Bone marrow (tissue), 2 donors: ENCODE measurements at places on chromosomes 3 and 15.
A peak's percentile ranks its signal among the peaks of the same experiment; 100 is the strongest.

- DNase-seq = peak; percentile 50
Observed at GRCh38 chr3:20041197-20041780, 1.0 kb downstream of the KAT2B start.

- no peak for DNase-seq
Observed at GRCh38 chr15:92839696-92840095, 60.4 kb upstream of the CHD2 start.

- DNase-seq = no peak
Observed at GRCh38 chr3:114362815-114363214, 69.0 kb downstream of the TIGIT start.

- no peak for DNase-seq
Observed at GRCh38 chr3:197559651-197560050, 3.9 kb upstream of the BDH1 start.

- no peak for DNase-seq
Observed at GRCh38 chr15:29887721-29888120, 65.5 kb upstream of the TJP1 start.

DNA sequence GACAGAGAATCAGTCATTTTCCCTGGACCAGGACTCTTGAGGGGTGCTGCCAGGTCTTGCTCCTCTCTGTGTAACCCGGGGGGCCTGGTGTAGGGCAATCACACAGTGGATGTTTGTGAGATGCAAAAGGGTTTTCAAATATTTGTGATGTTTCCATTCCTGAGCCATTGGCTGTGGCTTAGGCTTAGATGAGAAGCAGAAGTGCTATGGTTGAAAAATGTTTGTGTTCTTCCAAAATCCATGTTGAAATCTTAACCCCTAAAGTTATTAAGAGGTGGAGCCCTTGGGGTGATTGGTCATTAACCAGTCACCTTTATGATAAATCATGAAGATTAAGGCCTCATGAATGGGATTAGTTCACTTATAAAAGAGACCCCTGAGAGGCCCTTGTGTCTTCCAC is 36.5 kb downstream of the CORO2B start:
- no peak for DNase-seq

DNA sequence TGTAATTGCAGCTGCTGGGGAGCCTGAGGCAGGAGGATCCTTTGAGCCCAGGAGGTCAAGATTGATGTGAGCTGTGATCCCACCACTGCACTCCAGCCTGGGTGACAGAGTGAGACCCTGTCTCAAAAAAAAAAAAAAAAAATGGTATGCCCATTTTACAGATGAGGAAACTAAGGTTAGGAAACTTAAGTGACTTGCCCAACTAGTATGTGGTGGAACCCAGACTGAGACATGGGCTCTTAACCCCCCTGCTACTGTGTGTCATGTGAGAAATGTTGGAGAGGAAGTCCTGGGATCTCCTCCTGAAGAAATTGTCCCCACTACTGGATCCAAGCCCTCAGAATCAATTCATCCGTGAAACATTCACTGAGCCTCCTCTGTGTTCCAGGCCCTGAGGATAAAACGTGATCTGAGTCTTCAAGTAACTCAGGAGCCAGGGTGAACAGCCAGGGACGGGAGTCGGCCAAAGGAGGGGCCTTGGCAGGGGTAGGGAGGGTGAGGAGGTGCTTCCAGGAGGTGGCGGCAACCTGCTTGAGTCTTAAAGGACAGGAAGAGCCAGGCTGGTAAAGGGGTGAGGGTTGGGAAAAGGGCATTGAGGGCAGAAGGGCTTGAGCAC is 19.6 kb upstream of the RNU6-1 start:
- no peak for DNase-seq

GRCh38 chr3:188915127-188915526 is 256.6 kb upstream of the TPRG1 start:
- DNase-seq = no peak

GRCh38 chr3:127728417-127729015 is 55.8 kb downstream of the ABTB1 start:
- no peak for DNase-seq

DNA sequence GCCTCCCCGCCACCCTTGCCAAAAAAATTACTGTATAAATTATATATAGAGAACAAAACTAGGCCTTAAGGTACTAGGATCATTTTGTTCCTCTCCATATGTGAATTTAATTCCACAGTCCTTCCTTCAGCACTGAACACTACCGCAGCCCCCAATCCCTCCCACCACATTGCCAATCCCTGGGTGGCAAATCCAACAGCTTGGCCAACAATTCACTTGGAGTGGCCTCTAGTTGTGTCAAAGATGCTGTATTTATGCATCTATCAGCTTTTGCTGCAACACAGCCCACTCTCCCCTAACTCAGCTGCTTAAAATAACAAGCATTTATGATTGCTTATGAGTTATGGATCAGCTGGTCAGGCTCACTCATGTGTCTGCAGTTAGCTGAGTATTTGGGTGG is 18.6 kb downstream of the GPD1L start:
- no peak for DNase-seq

- DNase-seq = no peak
Observed at GRCh38 chr3:158751316-158751715, 19.1 kb upstream of the RARRES1 start.

DNA sequence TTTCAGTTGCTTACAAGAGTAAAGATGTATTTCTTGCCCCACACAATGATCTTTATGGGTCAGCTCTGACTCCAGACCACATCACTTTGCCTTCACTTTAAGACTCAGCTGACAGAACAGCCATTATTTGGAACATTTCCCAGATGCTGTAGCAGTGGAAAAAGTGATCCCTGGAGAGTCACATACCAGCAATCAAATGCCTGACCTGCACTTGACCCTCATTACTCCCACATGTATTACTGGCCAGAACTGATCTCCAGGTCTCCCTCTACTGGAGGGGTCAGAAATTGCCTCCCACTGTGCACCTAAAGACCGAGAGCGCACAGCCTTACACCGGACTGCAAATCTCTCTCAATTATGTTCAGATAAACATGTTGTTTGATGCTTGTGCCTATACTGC is 88.6 kb upstream of the ZNF385D start:
- DNase-seq = no peak

- peak; percentile 69 for DNase-seq
Observed at GRCh38 chr15:66946578-66947164, 118.7 kb upstream of the SMAD3 start.

- DNase-seq = peak; percentile 58
Observed at GRCh38 chr15:91854639-91854990, 1.1 kb downstream of the SLCO3A1 start.

GRCh38 chr3:194787650-194788049 is 102.0 kb downstream of the FAM43A start:
- DNase-seq = no peak

DNA sequence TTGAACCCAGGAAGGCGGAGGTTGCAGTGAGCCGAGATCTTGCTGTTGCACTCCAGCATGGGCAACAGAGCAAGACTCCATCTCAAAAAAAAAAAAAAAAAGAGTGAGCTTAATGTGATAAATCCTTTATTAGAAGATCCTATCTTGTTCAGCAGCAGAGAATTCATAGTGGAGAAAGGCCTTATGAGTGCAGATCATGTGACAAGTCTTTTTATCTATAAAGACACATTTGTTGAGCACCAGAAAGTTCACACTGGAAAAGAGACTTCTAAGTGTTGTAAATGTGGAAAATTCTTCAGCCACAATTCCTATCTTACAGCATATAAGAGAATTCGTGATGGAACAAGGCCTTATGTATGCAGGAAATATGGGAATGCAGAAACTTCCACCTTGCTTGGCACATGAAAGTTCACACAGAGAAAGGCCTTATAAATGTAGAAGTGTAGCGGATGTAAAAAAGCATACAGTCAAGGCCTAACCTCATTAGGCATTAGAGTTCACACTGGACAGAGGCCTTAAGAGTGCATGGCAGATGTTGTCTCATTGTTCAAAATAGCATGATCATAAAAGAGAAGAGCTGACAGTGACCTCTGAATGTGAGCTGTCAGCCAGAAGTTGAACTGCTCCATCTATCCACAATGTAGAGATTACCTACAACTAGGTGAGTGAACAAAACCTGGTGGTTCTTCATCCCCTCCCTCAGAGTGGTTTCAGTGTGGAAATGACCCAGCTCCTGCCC is 16.7 kb downstream of the ADAM10 start:
- DNase-seq = no peak

DNA sequence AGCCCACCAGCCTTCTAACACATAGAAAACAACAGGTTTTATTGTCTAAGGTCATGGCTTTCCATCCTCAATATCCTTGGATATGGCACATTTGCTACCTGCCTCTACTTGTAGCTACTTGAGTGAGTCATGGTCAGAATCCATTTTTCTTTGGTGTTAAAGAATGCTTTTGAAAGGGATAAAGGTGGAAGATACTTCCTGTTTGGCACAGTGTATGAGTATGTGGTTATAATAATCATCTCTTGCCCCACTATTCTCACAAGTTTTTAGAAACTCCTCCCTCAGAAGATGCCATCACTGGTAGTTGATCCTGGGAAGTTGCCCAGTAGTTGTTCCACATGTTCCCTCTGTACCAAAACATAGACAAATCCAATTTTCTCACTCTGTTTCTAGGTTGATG is 508.6 kb upstream of the IL12A start:
- no peak for DNase-seq

DNA sequence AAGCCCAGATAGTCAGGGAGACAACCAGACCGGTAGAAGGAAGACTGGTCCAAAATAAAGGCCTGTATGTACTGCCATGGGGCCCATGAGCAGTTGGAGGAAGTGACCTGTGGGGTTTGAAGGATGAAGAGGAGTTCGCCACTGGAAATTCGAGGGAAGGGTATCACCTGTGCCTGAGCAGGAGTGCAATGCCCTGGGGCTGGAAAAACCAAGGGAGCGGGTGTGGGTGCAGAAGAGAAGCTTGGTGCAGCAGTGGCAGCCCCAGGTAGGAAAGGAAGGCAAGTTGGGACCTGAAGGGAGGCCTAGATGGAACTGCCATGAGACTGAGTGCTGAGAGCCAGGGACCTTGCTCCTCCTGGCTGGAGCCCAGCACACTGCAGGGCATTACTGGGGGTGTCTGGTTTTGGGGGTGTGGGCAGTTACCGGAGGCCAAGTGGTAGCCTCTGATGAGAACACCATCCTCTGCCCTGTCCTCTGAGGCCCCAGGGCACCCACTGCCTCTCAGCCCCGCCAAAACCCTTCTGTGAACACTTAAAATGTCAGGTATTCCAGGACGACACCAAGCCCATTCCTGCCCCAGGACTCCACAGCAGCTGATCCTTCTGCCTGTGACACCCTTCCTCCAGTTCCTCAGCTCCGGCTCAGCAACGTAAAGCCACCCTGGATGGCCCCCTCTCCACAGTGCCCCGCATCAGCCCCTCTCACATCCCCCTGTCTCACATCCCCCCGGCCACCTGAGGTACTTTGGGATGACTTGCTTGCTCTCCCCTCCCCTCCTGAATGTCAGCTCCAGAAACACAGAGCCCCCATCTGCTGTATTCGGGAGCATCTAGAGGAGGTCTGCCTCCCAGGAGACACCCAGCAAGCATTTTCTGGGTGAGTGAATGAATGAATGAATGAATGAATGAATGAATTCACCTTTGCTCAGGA is 42.9 kb downstream of the WNT7A start:
- DNase-seq = no peak

- peak; percentile 30 for DNase-seq
Observed at GRCh38 chr3:44712455-44713075, at the start of gene ZNF502. ZNF502 (plus strand) TSS chr3:44712660; CDS start chr3:44720262, 7,602 bp downstream.

DNA sequence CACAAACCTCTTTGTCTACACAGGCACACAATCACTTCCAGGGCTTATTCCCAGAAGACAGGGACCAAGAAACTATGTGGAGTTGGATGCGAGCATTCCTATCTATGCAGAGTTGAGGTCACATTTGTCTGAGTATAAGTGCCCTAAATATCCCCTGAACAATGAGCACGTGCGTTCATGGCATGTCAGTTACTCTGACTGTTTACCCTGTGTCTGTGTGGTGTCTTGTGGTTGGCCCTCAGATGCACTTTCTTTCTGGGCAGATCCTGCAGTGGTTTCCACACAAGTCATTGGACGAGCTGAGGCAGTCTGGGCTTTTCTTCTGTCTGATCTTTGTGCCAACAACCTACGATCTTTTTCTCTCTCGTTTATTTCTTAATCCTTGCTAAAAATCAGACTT is 134.5 kb downstream of the FBN1 start:
- DNase-seq = no peak

GRCh38 chr3:37032961-37033360 is 39.6 kb downstream of the MLH1 start:
- DNase-seq = no peak

GRCh38 chr15:90264671-90265070 is 801 bp upstream of the NGRN start:
- no peak for DNase-seq

- DNase-seq = no peak
Observed at GRCh38 chr15:46242935-46243334, 608.1 kb downstream of the SQOR start.

DNA sequence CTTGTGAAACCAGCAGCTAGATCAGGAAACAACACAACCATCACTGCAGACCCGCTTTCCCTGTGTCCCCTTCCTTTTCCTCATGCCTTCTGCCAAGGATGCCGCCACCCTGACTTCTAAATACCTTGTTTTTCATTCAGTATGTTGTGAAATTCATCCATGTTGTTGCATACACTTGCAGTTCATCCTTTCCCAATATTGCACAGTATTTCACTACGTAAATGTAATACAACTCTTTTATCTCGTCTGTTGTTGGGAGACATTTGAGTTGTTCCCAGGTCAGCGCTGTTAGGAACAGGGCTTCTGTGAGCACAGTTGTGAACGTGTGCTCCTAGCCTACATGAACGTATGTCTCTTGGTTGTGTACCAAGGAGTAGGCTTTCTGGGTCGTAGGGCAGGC is 24.2 kb downstream of the TLNRD1 start:
- no peak for DNase-seq

GRCh38 chr3:194379651-194380050 is 10.1 kb upstream of the LRRC15 start:
- no peak for DNase-seq
